Skin of body (tissue), 3 donors: ENCODE measurements at places on chromosomes 7 and 10.

DNA sequence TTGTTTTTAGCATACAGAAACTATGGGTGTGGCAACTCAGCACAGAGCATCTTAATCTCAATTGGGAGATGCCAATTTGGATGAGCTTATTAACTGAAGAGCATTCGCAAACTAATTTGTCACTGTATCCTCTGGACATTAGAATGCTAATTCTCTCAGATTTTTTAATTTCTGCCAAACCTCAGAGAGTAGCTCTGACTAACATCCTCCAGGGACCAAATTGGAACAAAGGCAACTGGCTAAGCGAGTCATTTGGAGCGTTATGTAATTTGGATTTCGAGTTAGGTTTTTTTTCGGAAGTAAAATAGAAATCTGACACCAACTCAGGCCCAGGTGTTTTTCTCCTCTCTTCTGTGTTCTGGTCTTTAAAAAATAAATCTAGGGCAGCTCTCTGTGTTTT, 201.9 kb downstream of the BMPER start:
- DNase-seq, result peak; percentile 62

DNA sequence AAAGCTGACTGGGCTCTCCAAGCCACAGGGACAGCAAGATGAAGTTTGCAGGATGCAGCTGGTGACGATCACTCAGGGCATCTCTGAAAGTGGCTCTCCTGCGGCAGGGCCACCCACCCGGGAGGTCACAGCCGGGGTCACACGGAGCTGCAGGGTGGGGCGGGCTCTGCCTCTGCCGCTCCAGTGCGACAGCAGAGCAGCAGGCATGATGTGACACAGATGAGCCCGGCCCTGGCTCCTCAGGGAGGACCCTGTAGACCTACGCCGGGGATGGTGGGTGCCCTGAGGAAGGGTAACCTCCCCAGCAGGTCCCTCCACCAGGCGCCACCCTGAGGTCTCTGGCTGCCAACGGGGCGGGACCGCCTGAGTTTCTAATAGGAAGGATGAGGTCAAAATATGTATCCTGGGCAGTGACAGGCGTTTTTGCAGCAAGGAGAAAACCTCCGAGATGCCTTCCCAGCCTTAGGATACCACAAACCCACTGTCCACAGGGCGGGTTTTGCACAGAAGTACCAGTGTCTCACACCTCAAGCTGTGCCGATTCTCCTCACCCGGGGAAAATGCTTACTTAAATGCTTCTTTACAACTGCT, 114.8 kb upstream of the DIP2C start:
- DNase-seq, result no peak

GRCh38 chr7:14766747-14767146, 135.8 kb downstream of the DGKB start:
- DNase-seq, result no peak

- DNase-seq, result no peak
Observed at GRCh38 chr7:8172372-8173354, 89.3 kb downstream of the ICA1 start.

DNA sequence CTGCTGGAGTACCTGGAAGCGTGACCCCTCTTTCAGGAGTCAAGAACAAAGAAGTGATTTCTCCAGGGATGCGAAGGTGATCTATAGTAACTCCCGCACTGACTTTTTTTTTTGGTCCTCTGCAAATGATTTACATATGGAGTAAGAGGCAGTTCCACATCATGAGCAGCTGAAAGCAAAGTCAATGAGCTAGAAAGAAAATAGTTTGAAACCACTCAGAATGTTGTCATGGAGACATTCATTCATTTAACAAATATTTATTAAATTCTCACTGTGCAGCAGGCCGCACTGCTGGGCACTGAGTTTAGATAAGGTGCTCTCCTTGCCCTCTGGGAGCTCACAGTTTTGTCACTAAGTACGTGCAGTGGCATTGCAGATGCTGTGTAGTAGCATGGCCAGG, 206.7 kb downstream of the CAMK1D start:
- DNase-seq, result peak; percentile 9

GRCh38 chr7:81031243-81031642, 112.4 kb upstream of the SEMA3C start:
- no peak for DNase-seq

- DNase-seq, result no peak
Observed at GRCh38 chr10:117540640-117541404, 1.7 kb upstream of the EMX2 start.

DNA sequence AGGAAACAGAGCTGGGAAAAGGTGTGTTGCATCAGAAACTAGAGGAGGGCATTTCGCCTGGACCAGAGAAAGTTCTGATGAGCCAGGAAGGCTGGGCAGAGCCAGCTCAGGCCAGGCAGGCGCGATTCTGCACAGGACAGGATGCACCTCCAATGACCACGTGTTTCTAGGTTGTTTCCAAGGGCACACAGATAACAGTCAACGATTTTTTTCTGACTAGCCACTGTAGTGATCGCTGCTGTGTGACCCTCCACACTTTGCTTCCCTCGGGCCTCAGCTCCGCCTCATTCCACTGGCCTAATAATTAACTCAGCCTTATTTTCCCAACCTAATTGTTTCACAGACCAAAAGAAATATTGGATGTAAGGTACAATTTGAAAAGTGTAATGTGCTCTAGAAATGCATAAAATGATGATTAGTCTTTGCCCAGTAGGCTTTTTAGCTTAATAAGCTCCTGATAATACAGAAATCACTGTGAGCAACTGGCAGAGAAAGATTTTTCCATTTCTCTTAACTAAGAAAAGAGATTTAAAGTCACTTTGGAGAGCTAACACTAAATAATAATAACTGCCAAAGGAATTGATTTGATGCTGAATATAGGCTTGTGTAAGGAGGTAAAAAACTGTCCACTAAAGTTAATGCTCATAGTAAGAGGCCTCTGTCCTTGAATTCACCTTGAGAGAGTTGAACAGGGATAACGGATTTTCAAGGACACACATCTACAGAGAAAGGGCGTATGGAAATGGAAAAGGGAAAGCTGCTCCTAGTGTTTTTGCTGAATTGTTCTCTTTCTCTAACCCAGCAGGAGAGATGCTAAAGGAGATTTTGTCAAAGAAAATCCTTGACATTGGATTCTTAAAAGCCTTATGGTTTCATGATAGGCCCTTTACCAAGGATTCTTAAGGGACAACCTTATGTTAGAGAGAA, 291.0 kb upstream of the C7orf33 start:
- no peak for DNase-seq

DNA sequence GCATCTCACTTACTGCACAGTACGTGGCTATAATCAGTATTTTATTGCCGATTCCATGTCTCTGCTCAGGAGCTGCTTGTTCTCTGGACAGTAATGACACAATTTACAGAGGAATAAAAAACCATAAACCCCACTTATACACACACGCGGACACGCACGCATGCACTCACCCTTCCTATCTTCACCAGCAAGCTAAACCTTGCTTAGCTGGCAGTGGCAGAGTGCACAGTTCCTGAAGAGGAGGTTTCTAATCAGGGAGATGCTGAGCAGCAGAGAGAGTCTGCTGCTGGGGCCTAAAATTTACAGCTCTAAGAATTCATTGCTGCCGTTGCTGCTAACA, 66.3 kb downstream of the SND1 start:
- no peak for DNase-seq

DNA sequence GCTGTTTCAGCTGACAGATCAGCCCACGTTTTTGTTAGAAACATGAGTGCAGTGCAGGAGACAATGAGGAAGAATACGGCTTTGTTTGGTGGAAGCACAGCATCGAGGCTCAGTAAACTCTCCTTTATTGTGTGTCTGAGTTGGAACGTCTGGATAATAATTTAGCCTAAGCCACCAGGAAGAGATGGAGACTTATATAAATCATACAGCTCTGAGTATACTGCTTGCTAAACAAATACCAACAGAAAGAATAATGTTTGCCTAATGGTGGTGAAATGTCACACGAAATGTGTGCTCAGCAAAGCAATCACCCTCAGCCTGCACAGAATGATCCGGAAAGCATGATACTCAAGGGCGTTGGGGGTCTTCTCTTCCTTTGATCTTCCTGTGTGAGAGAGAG, 664.1 kb upstream of the ADARB2 start:
- no peak for DNase-seq

DNA sequence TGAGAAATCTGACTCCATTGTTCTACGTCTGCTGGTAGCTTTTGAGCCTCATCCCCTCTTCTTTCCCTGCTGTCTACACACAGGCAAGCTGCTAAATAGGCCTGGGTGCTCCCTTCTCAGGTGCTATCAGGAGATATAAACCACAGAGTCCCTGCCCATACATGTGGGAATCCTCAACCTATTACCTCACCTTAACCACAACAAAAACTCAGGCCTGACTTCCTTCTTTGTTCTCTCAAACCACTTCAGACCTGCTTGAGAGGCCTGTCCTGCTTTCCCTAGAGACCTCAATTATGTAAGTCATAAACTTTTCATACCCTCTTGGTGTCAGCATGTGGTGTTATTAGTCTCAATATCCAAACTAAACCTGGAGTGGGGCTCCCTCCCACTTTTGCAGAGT, 75.0 kb upstream of the MAGI2 start:
- no peak for DNase-seq

GRCh38 chr10:29658984-29659965, 24.5 kb upstream of the SVIL start:
- peak; percentile 75 for DNase-seq

DNA sequence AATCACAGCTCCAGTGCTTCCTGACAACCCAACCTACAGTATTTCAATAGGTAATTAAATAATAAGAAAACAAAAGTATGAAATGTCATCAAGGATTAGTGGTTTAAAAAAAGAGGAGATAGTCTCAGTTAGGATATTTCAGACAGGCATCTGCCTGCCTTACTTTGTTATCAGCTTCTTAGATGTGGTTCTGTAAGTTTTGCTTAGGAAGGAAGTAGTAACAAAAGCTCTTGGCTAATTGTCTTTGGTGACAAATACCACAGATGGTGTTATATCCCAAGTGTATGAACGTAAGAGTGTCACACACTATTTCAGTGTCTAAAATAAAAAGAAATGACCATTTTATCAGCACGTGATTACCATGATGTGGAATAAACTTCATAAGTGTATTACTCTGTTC, 9.8 kb upstream of the ACTA2 start:
- no peak for DNase-seq

GRCh38 chr7:37986908-37987330, 66.5 kb downstream of the EPDR1 start:
- peak; percentile 19 for DNase-seq

GRCh38 chr7:8126601-8127167, 135.3 kb downstream of the ICA1 start:
- DNase-seq, result no peak

DNA sequence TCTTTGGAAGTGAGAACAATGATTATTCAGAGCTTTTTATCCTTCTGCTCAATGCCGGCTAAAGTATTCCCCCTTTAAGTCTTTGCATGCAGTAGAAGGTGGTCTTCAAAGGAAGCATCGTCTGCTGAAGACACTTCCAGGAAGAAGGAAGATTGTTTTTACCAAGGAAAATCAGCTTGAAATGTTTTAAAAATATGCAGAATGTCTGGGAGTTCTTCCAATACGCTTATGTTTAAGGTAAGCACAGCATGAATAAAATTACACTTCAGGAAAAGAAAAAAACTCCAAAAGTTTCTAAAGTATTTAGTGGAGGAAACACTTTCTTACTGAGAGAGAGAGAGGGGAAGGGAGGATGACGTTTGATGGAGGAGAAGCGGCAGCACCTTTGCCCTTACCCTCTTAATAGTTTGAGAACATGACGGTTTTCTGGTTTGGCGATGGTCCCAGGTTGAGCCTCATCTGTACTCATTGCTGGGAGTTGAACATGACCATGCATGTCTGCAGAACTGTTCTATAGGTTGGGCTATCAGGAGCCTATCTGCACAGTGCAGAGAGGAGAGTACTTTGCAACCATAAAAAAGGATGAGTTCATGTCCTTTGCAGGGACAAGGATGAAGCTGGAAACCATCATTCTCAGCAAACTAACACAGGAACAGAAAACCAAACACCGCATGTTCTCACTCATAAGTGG, 338.1 kb downstream of the ACTR3B start:
- no peak for DNase-seq

GRCh38 chr10:48472501-48473069, 132.3 kb downstream of the ARHGAP22 start:
- no peak for DNase-seq

GRCh38 chr10:91864744-91865143, 44.5 kb downstream of the FGFBP3 start:
- peak; percentile 12 for DNase-seq

- DNase-seq, result no peak
Observed at GRCh38 chr10:60733826-60734225, 44.5 kb upstream of the CDK1 start.

DNA sequence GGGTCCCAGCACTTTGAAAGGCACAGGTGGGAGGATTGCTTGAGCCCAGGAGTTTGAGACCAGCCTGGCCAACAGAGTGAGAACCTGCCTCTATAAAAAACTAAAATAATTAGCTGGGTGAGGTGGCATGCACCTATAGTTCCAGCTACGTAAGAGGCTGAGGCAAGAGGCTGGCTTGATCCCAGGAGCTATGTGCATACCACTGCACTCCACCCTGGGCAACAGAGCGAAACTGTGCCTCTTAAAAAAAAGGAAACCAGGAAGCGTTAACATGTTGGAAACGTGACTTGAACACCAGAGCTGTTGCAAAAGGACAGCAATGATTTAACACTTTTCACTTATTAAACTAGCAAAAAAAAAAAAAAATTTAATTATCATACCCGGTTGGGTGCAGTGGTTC, 12.6 kb downstream of the BAZ1B start:
- DNase-seq, result no peak
